ENCODE measurements at places on chromosomes 5 and 9. TPM values are rescaled to one million over a fixed set of nuclear protein-coding genes. Genes with fewer than 3 reads are reported as not detected.
A peak's percentile ranks its signal among the peaks of the same experiment; 100 is the strongest.

DNA sequence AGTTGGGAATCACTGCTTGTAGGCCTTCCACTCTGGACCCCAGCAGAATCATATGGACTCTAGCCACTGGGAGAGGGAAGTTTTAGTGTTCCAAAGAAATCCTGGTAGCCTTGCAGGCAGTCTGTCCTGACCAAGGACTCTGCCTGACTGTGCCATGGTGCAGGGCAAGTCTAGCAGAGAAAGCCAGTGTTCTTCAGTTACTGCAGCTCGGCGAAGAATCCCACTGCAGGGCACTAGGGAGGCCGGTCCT lies 20.3 kb upstream of the MATR3 start:
- peak overlapping the region; percentile 100 for H3K4me3 ChIP-seq
- peaks cover 9% of the 10 kb centered on the region for H3K36me3 ChIP-seq
- H3K27me3 ChIP-seq, result no peaks in the 10 kb centered on the region

- no peaks in the 10 kb centered on the region for H3K36me3 ChIP-seq
- no peak overlapping the region for H3K27ac ChIP-seq
- no peaks in the 10 kb centered on the region for H3K4me1 ChIP-seq
- no peak for DNase-seq
These were observed 26.4 kb downstream of the LURAP1L start for GRCh38 chr9:12801187-12801586.

DNA sequence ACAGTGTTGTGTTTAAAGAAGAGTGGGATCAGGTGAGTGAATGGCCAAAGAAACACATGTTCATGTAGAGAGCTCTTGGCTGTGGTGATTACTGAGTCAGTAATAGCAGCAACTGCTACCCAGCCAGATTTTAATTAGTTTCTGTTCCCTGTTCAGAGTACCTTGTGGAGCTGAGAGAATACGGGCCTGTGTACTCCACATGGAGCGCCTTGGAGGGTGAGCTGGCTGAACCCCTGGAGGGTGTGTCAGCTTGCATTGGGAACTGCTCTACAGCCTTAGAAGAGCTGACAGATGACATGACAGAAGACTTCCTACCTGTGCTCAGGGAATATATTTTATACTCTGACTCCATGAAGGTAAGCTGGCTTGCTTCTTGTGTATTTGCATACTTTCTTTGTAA lies 52.3 kb downstream of the SLC46A2 start:
- H3K27me3 ChIP-seq, result no peaks in the 10 kb centered on the region
- H3K27ac ChIP-seq, result no peak overlapping the region
- no peak for DNase-seq

DNA sequence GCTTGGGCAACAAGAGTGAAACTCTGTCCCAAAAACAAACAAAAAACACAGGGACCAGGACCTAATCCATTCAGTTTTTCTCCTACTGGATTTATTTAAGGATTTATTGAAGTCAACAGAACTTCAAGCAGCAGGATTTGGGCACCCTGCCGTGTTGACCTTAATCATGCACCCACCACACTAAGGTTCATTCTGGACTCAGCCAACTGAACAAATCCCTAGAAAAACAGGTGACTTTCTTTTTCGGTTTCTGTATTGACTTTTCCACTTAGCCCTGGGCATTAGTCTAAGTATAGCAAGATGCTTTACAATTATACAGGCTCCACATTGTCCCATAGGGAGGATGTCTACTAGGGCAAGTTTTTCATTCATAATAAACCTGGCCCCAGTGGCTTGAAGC lies 30.0 kb downstream of the ZNF131 start:
- H3K4me1 ChIP-seq, result no peaks in the 10 kb centered on the region
- DNase-seq, result no peak
- no peak overlapping the region for H3K4me3 ChIP-seq
- H3K36me3 ChIP-seq, result no peaks in the 10 kb centered on the region
- no peak overlapping the region for H3K27ac ChIP-seq
- no peaks in the 10 kb centered on the region for H3K27me3 ChIP-seq

DNA sequence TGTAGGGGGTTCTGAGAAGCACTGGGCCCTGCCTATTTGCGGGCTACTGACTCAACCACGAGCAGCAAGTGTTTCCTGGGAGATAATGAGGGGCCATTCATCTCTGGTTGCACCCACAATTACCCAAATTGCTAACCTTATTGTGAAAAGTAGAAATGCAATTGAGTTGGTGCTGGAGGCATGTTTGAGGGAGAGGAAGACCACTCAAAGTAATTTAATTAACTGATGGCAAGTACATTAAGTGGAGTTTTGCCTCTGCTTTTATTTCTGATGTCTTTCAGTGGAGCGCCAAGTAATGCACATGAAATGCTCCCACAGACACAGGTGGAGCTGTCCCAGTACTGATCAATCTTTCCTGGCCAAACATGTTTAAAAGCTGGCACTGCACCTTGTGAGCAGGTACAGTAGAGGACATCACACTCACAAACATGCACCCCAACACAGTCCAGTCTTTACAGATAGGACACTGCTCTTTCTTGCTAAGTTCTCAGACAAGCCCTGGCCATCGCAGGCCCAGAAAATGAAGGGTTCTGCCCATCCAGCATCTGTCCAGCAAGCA lies 195.4 kb downstream of the HSPA4 start:
- no peak overlapping the region for H3K4me3 ChIP-seq
- no peak for DNase-seq
- no peaks in the 10 kb centered on the region for H3K4me1 ChIP-seq
- H3K27ac ChIP-seq, result no peak overlapping the region
- no peaks in the 10 kb centered on the region for H3K36me3 ChIP-seq

DNA sequence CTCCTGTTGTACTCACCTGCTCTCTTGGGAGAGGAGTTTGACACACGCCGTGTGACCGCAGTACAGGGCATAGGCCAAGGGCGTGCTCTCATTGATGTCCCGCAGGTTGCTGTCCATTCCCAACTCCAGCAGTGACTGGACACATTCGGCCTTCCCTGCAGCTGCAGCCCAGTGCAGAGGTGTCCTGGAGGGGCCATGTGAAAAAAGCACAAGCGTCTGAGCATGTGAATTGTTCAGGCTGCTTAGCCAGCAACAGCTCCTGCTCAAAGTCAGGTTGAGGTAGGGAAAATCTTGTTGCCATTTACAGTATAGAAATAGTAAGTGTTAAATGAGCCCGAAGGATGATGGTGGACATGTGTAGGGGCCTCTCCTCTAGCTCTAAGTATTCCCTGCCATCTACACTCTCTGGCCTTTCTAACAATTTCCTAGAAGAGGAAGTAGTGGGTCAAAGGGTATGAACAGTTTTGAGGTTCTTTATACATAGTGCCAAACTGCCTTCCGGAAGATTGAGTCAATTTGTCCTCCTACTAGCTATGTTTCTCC lies 116.5 kb downstream of the ANKRD55 start:
- no peak for DNase-seq
- no peaks in the 10 kb centered on the region for H3K4me1 ChIP-seq
- H3K36me3 ChIP-seq, result no peaks in the 10 kb centered on the region
- H3K4me3 ChIP-seq, result no peak overlapping the region

DNA sequence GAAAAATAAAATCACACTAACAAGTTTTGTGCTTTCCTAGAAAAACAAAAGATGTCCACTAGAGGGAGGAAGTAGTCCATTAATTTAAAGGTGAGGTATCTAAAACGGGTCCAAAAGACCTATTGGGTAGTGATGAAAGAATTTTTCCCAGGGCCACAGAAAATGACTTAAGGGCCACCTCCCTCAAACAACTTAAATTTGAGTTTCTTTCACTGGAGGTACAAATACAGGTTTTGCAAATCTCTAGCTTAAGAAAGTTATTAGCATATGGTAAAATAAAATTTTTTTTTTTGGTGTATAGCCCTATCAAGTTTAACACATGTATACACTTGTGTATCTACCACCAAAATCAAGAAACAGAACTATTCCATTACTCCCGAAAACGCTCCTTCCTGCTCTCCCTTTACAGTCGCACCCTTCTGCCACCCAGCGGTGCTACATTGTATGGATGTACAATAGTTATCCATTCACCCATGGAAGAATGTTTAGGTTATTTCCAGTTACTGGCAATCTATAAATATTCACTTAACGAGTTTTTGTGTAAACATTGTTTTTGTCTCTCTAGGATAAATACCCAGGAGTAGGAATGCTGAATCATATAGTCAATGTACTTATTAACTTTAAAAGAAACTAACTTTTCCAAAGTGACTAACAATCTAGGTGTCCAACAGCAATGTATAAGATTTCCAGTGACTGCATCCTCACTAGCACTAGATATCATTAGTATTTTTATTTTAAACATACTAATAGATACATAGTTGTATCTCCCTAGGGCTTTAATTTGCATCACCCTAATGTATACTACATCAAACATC lies 21.9 kb downstream of the DEPDC1B start:
- DNase-seq, result no peak
- peaks cover 3% of the 10 kb centered on the region for H3K4me1 ChIP-seq
- H3K27me3 ChIP-seq, result no peaks in the 10 kb centered on the region
- H3K27ac ChIP-seq, result no peak overlapping the region
- H3K4me3 ChIP-seq, result no peak overlapping the region
- no peaks in the 10 kb centered on the region for H3K36me3 ChIP-seq

- H3K27ac ChIP-seq, result no peak overlapping the region
- no peaks in the 10 kb centered on the region for H3K36me3 ChIP-seq
- no peak for DNase-seq
- no peaks in the 10 kb centered on the region for H3K4me1 ChIP-seq
- no peak overlapping the region for H3K4me3 ChIP-seq
These were observed 235.3 kb downstream of the GABRB2 start for GRCh38 chr5:161311146-161311708.

GRCh38 chr9:114804505-114804904 lies 1.3 kb downstream of the TNFSF15 start:
- no peak overlapping the region for H3K27ac ChIP-seq
- no peak for DNase-seq
- H3K27me3 ChIP-seq, result peaks cover 4% of the 10 kb centered on the region
- H3K36me3 ChIP-seq, result no peaks in the 10 kb centered on the region

DNA sequence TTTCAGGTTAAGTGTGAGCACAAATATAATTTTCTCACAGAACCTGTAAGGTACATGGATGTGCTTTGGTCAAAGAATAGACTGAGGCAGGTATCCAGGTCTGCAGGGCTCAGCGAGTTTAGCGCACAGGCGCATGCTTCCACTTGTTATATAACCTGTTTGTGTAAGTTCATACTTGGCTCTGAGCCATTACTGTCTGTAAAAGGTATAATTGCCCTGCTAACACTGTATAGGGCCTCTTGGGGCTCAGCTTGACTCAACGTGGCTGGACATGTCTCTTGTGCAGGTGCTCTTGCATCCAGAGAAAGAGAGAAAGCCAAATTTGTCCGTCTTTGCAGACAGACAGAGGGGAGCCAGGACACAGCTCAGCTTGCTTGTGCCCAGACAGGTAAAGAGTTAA lies 759.6 kb downstream of the MTRR start:
- no peaks in the 10 kb centered on the region for H3K36me3 ChIP-seq
- H3K27me3 ChIP-seq, result no peaks in the 10 kb centered on the region
- H3K4me1 ChIP-seq, result no peaks in the 10 kb centered on the region
- no peak overlapping the region for H3K4me3 ChIP-seq
- no peak for DNase-seq
- H3K27ac ChIP-seq, result no peak overlapping the region

GRCh38 chr9:26904070-26904469 lies 11.5 kb upstream of the CAAP1 start:
- no peak overlapping the region for H3K27ac ChIP-seq
- H3K36me3 ChIP-seq, result no peaks in the 10 kb centered on the region
- DNase-seq, result no peak
- H3K4me1 ChIP-seq, result no peaks in the 10 kb centered on the region
- H3K27me3 ChIP-seq, result no peaks in the 10 kb centered on the region

LIX1 gene
- 0.39 TPM for polyA plus RNA-seq

FOXD4L6 gene
- polyA plus RNA-seq, result not detected

IL9 gene
- not detected for polyA plus RNA-seq

ENTREP1 gene
- polyA plus RNA-seq, result 15.3 TPM

TLX3 gene
- not detected for polyA plus RNA-seq

CBY3 gene
- polyA plus RNA-seq, result 0.39 TPM
